ENCODE measurements at places on chromosomes 2 and 18.
A peak's percentile ranks its signal among the peaks of the same experiment; 100 is the strongest.

DNA sequence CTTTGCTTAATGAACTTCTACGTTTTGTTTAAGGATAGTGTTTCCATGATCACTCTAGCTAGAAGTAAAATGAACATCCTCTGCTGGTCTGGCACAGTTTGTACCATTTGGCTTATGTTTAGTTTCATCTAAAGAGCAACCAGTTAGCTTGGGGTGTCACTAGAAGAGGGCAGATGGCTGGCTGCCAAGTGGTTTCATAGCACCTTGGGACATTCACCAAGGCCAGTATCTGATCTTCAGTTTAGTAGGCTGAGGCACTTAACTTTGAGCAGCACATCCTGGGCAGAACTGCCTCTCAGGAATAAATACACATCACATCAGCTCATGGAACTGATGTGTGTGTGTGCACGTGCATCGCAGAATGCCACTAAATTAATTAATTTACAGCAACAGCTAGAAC lies 68.4 kb downstream of the NXPH2 start:
- DNase-seq = no peak

- no peak for DNase-seq
These were observed 75.6 kb upstream of the ID2 start for GRCh38 chr2:8606226-8606625.

DNA sequence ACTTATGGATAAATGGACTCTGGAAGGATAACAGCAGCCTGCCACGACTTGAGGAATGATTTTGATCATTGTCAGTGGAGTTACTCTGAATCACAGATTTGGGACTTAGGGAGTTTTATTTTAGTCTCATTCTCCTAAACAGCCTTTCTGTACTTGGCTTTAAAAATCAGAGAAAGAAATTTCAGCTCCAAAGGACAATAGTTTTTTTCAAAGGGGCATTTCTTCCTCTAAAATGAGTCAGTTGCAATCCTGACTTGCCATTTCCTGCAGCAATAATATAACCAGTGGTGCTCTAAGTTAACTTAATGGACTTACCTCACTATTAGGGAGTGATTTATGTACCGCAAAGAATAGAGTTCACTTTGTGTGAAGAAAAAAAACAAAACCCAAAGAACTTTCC lies 35.1 kb upstream of the MTX2 start:
- no peak for DNase-seq

GRCh38 chr2:223264541-223265193 lies 212.7 kb downstream of the KCNE4 start:
- no peak for DNase-seq

DNA sequence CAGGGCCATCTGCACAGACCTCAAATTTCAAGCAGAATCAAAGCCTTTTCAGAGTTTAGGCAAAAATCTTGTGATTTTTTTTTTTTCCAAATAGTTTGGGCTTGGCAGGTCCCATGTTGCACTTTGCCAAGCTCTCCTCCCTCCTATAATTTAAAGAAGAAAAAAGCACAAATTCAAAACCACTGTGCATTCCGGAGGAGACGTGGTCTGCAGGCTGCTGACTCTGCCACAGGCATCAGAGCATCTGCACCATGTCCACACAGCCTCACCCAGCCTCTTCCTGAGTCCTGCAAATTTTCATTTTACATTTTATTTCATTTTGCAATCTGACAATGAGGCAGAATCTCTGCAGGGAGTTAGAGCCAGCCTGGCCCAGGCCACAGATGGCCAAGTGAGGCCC lies 15.7 kb upstream of the GPC1 start:
- no peak for DNase-seq

GRCh38 chr18:29512761-29513160 lies 1335.8 kb upstream of the CDH2 start:
- DNase-seq = no peak

DNA sequence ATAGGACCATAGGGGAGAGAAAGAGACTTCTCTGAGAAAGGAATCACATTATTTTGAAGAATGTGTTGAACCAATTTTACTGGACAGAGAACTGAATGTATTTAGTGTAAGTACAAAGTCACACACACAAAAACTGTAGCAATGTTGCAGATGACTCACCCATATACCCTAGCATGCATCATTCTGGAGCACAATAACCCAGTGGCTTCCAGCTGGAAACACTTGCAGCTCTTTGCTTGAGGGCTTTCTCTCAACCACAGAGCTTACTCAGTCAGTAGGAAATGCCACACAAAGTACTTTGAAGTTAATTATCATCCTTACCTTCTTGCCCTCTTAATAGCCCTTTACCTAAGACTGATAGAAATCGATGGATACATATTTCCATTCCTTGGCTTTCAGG lies 760.0 kb upstream of the FSHR start:
- no peak for DNase-seq

GRCh38 chr2:65602603-65603235 lies 170.3 kb upstream of the SPRED2 start:
- no peak for DNase-seq

DNA sequence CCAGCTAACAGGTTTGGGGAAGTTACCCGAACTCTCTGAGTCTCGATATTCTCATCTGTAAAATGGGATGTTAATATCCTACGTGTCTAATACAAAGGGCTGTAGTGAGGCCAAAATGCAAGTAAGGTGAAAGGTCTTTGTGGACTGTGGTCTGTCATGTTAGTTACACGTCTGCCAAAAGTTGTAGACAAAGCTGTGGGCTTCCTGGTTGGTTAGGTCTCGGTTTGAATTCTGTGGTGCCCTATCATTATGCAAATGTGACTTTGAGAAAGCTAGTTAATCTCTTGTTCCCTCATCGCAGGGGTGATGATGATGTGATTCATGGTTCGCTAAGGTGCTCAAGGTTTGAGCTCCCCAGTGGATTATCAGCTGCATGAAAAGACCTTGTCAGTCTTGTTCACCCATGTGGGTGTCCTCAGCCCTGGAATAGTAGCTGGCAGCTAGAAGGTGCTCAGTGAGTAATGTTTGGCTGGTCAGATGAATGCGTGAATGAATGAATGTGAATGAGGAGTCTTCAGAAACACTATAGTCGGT lies 23.1 kb downstream of the TRIB2 start:
- DNase-seq = no peak

- no peak for DNase-seq
These were observed 218.4 kb downstream of the PDE1A start for GRCh38 chr2:182208421-182208820.

GRCh38 chr2:205792908-205793307 lies 110.6 kb downstream of the NRP2 start:
- no peak for DNase-seq

- DNase-seq = no peak
These were observed 7.2 kb upstream of the PUM2 start for GRCh38 chr2:20357638-20358389.

GRCh38 chr2:143513081-143513480 lies 383.9 kb downstream of the ARHGAP15 start:
- peak; percentile 15 for DNase-seq

DNA sequence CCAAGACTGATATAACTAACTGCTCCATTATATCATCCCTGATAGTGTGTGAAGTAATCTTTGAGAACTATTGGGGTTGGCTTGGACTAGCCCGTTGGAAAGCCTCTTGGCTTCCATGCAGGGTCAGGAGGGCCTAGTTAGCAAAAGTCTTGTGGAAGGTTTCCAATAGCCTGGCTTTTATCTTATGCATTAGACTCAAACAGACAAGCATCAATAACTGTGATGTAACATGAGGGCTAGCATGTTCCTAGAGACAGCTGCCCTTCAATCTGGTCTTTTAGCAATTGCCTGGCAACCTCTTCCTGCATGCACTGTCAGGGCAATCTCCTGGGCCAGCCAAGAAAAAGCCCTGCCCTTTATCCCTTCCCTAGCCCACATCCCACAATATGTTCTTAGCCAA lies 18.2 kb downstream of the SLC8A1 start:
- DNase-seq = no peak

- DNase-seq = no peak
These were observed 172.3 kb downstream of the ARL6IP6 start for GRCh38 chr2:152890736-152891135.

GRCh38 chr2:237505188-237505939 lies 18.3 kb downstream of the MLPH start:
- DNase-seq = no peak

- no peak for DNase-seq
These were observed 56.5 kb upstream of the ACVR1 start for GRCh38 chr2:157932480-157933159.

GRCh38 chr2:230660294-230661060 lies 52.2 kb upstream of the CAB39 start:
- no peak for DNase-seq

DNA sequence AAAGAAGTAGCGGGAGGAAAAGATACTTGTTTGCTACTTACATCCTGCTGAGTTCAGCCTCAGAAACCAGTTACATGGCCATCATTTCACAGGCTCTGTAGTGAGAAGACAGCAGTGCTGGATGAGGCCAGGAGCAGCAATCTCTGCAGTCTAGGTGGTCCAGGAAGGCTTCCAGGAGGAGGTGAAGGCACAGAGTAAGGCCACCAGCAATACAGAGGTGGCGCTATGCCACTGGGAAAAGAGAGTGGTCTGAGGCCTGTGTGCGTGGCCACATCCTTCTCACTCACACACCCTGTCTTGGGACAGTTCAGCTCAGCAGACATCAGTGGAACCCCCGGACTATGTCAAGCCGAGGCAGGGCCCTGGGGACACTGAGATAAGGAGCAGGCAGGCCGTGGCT lies 162.7 kb downstream of the KLHL29 start:
- DNase-seq = no peak

DNA sequence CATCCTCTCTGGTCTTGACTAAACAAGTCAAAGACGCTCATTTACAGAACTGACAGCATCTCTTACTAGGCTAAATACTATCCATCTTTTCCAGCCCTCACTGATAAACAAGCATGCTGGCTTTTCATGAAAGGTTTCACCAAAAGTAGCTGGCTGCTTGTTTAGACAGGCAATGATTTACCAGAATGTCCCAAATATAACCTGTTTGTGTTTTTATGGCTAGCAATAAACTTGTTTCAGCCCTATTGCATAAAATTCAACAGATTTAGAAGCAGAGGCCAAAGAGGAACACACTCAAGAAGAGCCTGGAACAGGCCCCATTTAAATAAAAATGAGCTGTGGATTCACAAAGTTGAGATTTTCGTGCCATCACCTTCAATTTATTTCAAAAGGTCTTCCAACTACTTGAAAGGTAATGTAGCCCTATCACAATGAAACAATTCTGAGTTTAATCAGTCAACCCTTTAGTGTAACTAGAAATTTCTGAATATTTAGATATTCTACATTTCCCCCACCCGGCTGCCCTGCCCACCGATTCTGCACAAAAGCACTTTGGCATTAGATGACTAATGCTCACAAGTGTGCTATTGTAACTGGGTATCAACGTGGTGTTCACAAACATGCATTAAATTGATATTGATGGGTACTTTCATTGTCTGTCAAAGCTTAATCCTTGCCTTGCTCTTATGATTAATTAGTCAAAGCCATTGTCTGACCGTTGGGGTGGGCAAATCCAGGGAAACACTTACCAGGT lies 54.0 kb downstream of the ST6GAL2 start:
- no peak for DNase-seq

DNA sequence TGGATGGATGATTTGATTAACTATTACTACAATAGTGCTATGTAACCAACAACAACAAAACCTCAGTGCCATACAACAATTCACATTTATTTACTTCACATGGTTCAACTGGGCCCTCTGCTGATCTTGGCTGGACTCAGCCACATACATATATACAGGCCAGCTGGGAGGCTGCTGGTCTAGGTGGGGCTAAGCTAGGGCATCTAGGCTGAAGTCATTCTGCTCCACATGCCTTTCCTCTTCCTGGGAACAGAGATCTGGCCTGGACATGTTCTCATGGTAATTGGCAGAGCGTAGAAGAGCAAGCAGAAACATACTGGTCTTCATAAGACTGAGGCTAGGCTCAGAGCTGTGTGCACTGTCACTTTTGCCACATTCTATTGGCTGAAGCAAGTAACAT lies 102.8 kb upstream of the RNF152 start:
- no peak for DNase-seq

GRCh38 chr2:26274058-26274613 lies 29.4 kb downstream of the HADHB start:
- DNase-seq = peak; percentile 83

DNA sequence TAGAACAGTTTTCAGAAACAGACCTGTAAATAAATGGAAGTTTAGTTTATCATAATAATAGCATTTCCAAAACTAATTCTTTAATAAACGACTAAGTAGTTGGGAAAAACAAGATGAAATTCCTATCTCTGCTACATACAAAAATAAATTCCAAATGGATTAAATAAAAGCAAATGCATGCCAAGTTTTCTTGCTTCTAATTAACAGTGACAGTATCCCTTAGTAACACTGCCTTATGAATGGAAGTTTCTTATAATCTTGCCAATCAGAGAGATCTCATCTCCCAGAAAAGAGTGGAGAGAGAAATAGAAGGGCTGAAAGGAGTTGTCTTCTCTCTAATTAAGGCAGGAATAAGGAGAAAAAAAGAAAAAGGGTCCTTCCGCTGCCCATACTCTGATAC lies 133.9 kb downstream of the GFPT1 start:
- DNase-seq = no peak

- no peak for DNase-seq
These were observed 195.9 kb upstream of the HS6ST1 start for GRCh38 chr2:128514555-128514955.

- no peak for DNase-seq
These were observed 11.6 kb downstream of the ATG16L1 start for GRCh38 chr2:233263045-233263570.

DNA sequence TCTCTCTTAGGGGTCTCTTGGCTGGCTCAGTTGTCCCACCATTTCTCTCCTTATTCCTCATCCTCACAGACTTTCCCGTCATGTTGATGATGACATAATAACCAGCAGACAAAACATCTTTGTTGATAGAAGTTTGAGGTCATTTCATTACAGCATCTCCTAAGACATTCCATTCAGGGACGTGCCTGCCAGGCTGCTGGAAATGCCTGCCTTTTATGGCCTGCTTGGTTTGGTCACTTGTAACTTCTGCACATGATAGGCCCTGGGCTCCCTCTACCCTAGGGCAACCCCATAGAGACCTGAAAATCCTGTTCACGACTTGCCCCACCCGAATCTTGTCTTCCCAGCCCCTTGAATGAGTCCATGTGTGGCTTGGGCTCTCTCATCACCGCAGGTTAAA lies 81.7 kb downstream of the SDC1 start:
- DNase-seq = no peak

DNA sequence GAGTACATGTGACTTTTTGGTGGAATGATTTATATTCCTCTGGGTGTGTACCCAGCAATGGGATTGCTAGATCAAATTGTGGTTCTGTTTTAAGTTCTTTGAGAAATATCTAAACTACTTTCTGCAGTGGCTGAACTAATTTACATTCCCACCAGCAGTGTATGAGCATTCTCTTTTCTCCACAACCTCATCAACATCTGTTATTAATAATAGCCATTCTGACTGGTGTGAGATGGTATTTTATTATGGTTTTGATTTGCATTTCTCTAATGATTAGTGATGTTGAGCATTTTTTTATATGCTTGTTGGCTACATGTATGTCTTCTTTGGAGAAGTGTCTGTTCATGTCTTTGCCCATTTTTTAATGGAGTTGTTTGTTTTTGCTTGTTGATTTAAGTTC lies 267.4 kb upstream of the NT5C1B start:
- no peak for DNase-seq

Data from pulmonary artery endothelial cell (primary cell).